ENCODE measurements at places on chromosomes 11 and 22. TPM values are rescaled to one million over a fixed set of nuclear protein-coding genes. Genes with fewer than 3 reads are reported as not detected.
A peak's percentile ranks its signal among the peaks of the same experiment; 100 is the strongest.

GRCh38 chr11:73188301-73188700 lies 29.8 kb upstream of the P2RY2 start:
- DNase-seq, result no peak

GRCh38 chr11:71164621-71165020 lies 87.8 kb downstream of the SHANK2 start:
- no peak for DNase-seq

DNA sequence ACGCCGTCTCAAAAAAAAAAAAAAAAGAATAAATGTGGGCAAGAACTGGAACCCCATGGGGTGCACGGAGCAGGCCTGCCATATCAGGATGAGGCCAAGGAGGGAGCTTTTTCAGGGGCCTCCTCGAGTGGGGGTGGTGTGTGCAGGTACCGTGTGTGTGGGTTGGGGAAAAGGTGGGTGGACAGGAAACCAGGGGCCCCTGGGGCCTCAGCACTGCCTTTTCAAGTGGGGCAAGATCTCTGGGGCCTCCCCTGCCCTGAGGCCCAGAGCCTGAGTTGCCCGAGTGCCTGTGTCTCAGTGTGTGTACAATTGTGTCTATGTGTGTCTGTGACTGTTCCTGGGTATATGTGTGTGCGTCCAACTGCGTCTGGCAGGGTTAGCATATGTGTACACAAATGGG lies 23.8 kb downstream of the TEF start:
- no peak for DNase-seq

DNA sequence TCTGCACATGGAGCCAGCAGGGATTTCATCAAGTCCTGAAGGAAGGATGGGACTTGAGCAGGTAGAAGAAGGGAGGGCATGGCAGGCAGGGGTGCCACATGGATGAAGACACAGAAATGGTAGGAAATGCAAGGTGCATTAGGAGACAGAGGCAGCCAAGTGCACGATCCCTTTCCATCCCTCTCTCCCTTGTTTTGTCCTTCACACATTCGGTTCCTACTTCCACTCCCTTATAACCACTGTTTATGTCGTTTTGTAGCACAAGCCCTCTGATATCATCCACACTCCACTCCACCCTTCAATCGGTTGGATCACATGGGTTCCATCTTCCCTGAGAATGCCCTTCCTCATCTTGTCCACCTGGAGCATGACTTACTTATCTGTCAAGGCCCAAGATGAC lies 35.2 kb downstream of the IFT27 start:
- no peak for DNase-seq

- peak; percentile 44 for DNase-seq
These were observed 731 bp downstream of the GSTP1 start for GRCh38 chr11:67584205-67584880.

ALDH3B1 gene
- not detected for total RNA-seq

DNA sequence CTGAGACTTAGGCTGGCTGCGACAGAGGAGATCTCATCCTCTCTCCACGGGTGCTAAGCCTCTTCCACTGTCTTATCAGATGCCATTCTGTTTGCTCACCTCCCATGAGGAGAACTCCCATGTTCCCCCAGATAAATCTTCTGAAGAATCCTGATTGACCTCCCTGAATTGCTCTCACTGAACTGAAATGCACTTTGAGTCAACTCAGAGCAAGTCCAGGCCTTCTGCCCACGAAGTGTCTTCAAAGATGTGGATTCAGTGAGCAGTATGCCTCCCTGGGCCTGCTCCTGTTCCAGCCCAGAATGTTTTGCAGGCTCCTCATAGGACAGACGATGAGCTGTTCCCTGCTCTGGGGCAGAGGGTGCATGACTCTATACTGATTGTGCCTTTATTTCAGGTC lies 17.4 kb downstream of the TUB start:
- no peak for DNase-seq

- no peak for DNase-seq
These were observed 61.6 kb upstream of the PTPN5 start for GRCh38 chr11:18853086-18853720.

INTS4 gene
- 51.2 TPM for total RNA-seq

SCGB1A1 gene
- not detected for total RNA-seq

KCNJ4 gene
- not detected for total RNA-seq

TOM1 gene
- total RNA-seq, result 41.4 TPM

- DNase-seq, result no peak
These were observed 387.9 kb upstream of the ANO3 start for GRCh38 chr11:25943777-25944661.

ARHGAP20 gene
- 0.05 TPM for total RNA-seq

- DNase-seq, result no peak
These were observed 5.5 kb upstream of the CXCR5 start for GRCh38 chr11:118878163-118878563.

- DNase-seq, result no peak
These were observed 37.4 kb downstream of the CEP57 start for GRCh38 chr11:95827696-95828095.

GRCh38 chr11:47917599-47918369 lies 62.6 kb upstream of the PTPRJ start:
- no peak for DNase-seq

DNA sequence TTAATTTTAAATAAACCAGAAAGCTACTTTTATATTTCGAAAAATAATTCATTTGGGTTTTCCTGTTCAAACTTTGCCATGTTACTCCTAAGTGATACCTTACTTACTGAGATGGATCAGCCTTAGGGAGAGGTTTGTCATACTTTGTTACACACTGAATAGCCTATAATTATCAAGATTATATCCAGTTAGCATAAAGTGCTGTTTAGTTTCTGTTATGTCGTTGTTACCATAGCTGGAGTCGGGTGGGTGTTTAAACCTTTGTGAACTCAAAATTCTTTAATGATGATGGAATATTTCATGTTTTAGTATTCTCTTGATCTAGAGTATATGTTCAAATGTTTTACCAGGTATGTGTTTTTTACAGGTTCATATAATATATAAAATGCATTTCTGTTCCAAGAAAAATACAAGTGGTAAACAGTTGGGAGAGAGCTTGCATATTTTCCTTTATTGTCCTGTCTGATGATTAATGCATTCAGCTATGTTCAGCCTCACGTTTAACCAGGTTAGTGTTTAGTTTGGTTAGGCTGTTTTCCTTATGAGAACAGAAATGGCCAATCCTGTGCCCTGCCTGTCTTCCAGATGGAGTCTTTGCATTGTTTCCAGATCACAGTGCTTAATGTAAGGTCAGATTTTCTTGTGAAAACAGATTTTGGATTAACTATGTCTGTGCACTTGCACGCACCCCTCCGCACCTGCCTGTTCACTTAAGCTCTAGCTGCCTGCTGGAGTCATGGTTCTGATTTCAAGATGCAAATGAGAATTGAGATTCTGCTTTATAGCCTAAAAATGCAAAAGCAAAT lies 105.6 kb downstream of the ATXN10 start:
- DNase-seq, result no peak

- DNase-seq, result no peak
These were observed 303.8 kb downstream of the METTL15 start for GRCh38 chr11:28412029-28412428.

GRCh38 chr22:43331069-43331451 lies 12.1 kb downstream of the SCUBE1 start:
- no peak for DNase-seq

GRCh38 chr22:31323578-31324550 lies 22.3 kb downstream of the PATZ1 start:
- DNase-seq, result no peak

GRCh38 chr11:60362241-60362640 lies 16.1 kb upstream of the MS4A7 start:
- DNase-seq, result no peak

CARD16 gene
- total RNA-seq, result 101 TPM

PANX3 gene
- not detected for total RNA-seq

DNA sequence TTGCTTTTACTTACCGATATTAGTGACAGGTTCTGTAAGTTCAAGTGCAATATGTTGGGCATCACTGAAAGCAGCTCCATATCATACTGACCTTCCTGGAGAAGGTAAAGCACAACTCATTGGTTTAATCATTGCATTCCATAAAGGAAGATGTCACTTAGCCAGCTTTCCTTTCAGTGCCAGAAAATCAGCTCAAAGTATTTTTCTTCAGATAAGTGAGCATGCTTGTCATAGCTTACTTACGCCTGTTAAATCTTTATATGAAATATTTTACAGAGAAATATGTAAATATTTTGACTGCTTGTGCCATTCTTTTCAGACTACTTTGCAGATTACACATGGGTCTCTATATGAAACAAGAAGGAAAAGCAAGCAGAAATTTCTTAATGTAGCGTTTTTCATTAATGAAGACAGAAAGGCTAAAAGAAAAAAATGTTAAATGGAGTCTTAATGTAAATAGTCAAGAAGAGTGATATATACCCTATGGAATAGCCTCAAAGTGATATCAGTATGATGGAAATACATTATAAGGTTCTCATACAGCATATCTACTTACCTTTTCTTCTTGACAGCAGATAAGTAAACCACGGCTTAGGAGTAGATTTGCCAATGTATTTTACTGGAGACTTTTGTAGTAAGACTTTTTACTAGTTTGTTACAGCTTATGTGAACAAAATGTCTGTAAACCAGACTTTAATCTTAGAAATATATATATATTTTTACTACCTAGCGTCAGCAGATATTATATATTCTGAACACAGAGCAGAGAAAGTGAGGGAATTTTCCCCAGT lies 649.7 kb downstream of the METTL15 start:
- DNase-seq, result no peak

DNA sequence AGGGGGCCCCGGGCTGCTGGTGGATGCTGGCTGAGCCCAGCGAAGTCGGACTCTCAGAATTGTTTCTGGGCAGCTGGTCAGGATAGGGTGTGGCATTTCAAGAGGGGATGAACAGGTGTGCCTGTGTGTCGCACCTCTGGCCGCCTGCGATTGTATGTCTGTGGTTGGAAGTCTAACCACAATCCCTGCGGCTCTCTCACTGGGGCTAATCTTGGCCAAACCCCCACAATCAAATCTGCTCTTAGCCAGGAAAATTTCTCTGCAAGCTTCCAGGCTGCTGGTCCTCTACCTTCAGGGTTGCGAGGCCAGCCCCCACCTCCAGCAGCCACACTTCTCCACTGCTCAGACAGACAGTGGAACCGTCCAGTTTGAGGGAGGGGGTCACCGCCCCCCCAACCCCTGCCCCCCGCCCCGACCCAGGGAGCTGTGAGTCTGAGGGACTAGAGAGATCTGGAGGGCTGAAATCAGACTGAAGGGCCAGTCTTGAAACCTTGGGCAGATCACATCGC lies 953 bp downstream of the ATG16L2 start:
- DNase-seq, result no peak

GRCh38 chr22:33381531-33382406 lies 323.6 kb upstream of the SYN3 start:
- DNase-seq, result no peak

C11orf86 gene
- not detected for total RNA-seq

GRCh38 chr22:28711820-28712777 lies 29.5 kb downstream of the CHEK2 start:
- no peak for DNase-seq

Measured in activated CD4-positive, alpha-beta memory T cell treated with anti-CD3 and anti-CD28 coated beads, Interleukin-2, amount 10 ng/mL, durations not matched to agents 7 days and 5 days (primary cell).